ENCODE measurements at places on chromosomes 1 and 21.

DNA sequence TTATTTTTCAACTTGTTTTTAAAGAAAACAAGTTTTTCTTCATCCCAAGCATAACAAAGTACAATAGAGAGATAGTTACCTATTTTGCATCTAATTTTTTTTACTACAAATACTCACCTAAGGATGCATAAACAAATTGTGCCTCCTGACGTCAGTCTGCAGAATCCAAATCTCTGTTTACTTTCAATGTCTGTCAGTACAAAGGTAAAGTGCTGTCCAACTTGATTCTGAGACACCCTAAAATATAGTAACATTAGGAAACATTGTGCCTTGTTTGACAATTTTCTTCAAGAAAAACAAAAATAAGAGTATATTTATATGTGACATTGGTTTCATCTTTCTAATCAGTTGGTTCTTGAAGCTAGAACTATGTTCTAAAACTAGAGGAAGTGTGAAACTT is 103.4 kb downstream of the DENND1B start:
- no peak for DNase-seq

DNA sequence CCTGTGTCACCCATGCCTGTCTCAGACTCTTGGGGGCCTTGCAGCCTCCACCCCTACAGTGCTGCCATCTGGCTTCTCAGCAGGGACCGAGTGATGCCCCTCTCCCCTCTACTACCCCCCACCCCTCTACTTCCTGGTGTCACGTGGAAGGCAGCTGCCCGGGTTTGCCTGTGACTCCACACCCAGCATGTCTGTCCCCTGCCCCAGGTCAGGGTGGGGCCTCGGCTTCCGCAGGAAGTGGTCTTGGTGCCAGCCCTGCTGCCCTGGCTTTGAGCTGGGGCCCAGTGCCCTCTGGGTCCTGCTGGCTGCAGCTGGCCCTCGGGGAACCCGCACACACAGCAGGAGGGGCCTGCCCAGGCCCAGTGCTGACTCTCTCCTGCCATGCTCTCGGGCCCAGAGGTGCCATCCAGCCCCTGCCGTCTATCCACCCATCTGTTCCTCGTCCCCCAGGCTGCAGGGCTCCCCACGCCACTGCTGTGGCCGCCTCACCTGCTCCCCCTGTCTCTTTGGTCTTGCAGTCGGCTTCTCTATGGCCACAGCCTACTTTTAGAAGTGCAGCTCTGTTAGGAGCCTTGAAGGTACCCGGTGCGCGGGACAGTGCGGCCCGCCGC is 24.0 kb downstream of the PLCH2 start:
- DNase-seq, result no peak

- DNase-seq, result no peak
These were observed 9.4 kb downstream of the NPHP4 start for GRCh38 chr1:5982868-5983267.

DNA sequence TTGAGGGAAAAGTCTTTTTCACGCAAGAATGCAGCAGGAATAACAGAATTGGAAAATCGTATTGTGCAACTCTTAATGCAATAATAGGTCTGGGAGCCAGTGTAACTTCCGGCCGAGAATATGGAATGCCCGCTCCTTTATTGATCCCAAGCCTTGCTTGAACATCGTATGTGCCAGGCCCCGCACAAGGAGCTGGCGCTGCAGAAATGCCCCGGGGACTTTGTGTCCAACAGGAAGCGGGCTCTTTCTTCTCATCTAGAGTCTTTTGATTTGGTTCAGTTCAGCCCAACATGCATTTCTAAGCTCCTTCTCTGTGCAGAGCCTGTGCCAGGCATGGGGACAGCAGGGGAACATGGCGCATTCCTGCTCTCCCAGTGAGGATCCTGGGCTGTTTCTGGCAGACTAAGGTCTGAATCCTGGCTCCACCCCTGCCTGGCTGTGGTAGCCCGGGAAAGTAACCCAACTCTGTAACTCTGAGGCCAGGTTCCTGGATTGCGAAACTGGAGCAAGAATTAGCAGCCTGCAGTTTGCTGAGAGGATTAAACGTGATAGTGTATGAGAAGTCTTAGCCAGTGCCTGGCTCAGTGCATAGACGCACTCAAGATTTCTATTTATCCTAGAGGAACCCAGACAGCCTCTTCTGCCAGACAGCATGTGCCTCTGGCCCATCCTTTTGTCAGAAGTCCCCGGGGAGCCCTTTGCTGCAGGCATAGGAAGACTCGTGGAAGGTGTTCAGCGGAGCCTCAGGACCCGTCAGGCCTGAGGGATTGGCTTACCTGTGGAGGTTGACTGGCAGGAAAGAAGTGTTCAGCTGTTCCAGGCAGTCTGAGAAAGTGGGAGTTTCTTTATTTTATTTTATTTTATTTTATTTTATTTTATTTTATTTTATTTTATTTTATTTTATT is 987 bp upstream of the CDCP2 start:
- peak; percentile 55 for DNase-seq

DNA sequence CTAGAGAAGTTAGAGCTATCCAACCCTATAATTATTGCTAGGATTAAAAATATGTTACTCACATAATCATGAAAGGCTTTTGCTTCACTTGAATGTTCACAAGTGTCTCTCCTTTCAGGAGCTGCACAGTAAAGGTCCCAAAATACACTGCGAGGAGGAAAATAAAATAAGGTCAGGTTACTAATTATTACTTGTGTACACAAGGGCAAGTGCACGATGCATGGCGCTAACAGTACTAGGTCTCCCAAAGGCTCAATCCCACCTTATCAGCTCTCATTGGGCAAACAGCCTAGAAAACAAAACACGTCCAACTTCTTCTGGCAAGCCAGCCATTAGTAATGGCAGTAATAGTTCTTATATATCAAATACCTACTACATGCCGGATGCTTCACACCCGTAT is 4.4 kb downstream of the SSBP3 start:
- DNase-seq, result no peak

DNA sequence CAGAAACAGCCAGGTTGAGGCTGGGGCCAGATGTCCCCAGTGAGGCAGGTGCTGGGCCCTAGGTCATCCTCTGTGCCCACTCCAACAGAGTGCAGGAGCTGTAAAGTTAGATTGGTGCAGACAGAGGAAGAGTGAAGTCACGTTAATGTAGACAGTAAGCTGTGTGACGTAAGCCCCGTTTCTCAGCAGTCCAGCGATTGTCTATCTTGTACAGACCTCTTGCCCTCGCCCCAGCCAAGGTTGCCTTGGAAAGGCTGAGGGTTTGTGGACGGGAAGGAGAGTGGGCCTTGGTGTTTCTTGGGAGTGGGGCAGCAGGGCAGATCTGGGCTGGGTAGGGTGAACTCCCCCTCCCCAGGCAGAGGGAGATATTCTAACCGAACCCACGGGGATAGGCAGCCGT is 13.5 kb downstream of the FAAH start:
- DNase-seq, result no peak

DNA sequence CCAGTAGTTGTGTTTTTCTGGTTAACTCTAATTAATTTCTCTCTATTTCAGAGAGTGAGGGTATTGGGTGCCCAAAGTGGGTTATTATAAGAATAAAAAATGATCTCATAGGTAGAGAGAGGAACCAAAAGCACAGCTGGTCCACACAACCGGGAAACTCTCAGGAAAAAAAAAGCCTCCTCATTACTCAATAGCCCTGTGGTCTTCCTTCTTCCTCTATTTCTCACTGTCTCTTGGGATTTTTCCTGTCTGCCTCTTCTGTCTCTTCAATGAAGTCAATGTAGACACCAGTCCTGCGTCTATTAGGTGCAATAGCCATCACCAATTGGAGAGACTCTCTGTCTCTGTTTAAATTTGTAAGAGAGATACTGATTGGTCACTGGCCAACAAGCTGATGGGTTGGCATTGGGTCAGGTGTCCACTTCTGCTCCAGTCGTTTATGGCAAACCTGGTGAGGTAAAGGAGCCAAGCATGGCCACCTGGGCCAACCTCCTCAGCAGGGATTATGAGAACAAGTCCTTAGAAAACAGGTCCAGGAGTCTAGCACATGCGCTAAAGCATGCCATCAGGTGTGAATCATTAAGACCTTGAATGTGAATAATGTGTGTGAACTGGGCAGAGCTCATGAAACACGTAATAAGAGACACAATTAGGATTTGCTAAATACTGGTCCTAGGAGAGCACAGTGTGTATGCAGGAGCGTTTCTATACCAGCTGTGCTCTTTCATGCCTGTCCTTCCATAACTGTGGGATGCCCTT is 443.0 kb upstream of the RUNX1 start:
- no peak for DNase-seq

GRCh38 chr1:181516706-181517105 is 33.4 kb downstream of the CACNA1E start:
- DNase-seq, result no peak

GRCh38 chr1:219236933-219237610 is 63.4 kb downstream of the LYPLAL1 start:
- no peak for DNase-seq

DNA sequence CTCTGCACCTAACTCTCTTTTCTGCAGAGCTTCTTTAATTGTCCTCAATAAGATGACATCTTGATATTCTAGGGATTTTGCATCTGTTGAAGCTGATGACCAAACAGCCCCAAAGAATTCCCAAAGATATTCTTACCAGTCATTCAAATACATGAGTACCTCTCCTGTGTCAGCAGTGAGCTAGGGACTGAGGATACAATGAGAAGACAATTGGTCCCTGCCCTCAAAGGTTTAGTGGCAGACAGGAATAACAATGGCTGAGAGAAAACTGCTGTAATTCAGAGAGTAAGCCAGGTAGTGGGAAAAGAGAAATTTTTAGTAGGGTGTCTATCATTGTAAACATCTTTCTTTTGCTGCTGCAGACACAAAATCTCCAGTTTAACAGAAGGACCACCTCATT is 5.9 kb downstream of the MCOLN3 start:
- no peak for DNase-seq

GRCh38 chr1:179002552-179003345 is 22.9 kb upstream of the FAM20B start:
- DNase-seq, result peak; percentile 61

GRCh38 chr1:8667869-8668594 is 149.4 kb downstream of the RERE start:
- peak; percentile 91 for DNase-seq

- no peak for DNase-seq
These were observed 238.6 kb downstream of the TRABD2B start for GRCh38 chr1:47758341-47759250.

- DNase-seq, result no peak
These were observed 352.4 kb downstream of the USP25 start for GRCh38 chr21:16082038-16082816.

DNA sequence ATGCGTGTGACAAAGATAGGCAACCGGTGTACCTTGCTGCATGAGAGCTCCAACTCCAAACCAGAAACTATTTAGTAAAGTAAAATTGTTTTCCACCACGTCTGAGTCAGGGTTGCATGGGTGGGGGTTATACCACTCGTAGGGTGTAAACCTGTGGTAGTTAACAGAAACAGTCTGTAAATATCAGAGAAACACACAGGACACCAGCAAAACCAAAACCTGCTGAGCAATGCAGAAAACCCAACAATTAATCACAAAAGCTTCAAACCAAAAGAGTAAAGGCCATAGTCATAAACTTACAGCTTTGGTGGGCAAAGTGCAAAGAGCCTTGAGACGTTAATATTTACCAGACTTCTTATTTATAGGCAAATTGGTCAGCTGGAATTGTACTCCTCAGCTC is 282.7 kb downstream of the BACH1 start:
- no peak for DNase-seq

DNA sequence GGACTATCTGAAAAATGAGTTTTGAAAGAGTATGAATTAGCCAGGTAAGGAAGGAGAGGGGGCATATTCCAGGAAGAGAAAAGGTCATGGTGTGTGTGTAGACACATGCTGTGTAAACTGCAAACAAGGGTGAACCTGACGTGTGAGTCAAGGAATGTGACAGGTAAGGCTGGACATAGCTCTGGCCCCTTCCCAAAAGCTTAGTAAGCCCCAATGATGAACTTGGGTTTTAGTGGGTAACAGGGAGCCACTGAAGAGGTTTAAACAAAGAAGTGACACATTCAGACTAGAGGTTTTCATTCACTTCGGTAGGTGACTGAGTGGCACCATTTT is 36.7 kb downstream of the EGLN1 start:
- DNase-seq, result no peak

- DNase-seq, result no peak
These were observed 17.7 kb downstream of the YIPF1 start for GRCh38 chr1:53871773-53872484.

DNA sequence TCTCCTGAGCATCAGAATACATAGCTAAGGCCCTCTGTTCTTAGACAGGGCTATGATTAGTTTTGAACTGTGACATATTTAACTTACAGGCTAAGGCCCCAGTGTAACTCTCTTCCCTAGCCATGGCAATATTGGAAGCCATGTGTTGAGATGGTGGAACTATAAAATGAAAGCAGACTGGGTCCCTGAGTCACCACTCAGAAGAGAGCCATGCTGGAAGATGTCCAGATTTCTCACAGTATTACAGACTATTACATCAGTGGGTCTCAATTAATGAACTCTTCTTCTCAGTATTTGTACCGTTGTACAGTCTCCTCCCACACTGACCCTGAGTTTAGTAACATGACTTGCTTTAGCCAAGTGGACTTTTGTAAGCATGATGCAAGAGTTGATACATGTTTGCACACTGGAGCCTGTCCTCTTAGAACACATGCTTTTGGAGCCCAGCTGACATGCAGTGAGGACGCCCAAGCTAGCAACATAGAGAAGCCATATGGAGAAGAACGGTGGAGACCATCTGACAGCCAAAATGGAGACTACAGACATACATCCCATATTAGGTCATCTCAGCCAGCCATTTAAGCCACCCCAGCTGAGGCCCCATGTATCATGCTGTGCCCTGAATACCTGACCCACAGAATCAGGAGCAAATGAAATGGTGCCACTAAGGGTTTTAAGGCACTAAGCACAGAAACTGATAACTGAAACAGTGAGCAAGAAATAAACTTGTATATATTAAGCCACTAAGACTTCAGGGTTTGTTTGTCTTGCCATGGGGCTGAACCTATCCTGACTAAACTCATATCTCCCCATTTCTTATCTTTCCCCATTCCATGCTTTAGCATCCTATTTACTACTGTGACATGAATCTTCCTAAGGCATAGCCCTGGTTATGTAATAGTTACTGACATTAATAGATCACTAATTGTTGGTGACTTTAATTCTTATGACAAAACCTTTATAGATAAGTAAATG is 24.4 kb downstream of the TBX15 start:
- DNase-seq, result peak; percentile 53

- no peak for DNase-seq
These were observed 102.1 kb downstream of the NRDC start for GRCh38 chr1:51776408-51776807.

DNA sequence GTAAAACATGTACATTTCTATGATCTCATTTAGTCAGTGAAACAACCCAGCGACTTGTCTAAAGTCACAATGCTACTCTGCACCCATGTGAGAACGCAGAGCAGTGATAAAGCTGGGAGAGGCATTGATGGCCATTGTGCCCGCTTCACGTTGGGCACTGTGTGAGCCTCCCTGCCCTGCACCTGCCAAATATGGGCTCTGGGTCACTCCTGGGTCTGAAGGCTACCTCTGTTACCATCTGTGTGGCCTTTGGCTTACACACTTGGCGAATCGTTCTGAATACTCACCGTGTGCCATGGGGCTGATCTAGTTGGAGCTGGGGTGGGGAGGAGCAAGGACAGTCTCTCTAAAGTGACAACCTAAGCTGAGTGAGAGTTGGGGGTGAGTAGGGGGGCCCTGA is 29.9 kb downstream of the PCSK9 start:
- DNase-seq, result no peak

GRCh38 chr1:204171751-204172178 is 5.6 kb upstream of the REN start:
- DNase-seq, result peak; percentile 70

- no peak for DNase-seq
These were observed 39.0 kb downstream of the SETD4 start for GRCh38 chr21:36021251-36021837.

GRCh38 chr1:6834366-6834765 is 49.1 kb downstream of the CAMTA1 start:
- no peak for DNase-seq

All from RPMI7951 (cell line).